ENCODE measurements at places on chromosomes 3 and 15.

GRCh38 chr3:47578691-47579632 lies at the start of gene CSPG5:
CSPG5 (minus strand) TSS chr3:47578865; CDS start chr3:47578693, 172 bp downstream.
- DNase-seq = no peak

GRCh38 chr3:171566803-171567422 lies 106.7 kb upstream of the TNIK start:
- DNase-seq = no peak

GRCh38 chr3:150396491-150396890 lies 11.6 kb upstream of the TSC22D2 start:
- no peak for DNase-seq

DNA sequence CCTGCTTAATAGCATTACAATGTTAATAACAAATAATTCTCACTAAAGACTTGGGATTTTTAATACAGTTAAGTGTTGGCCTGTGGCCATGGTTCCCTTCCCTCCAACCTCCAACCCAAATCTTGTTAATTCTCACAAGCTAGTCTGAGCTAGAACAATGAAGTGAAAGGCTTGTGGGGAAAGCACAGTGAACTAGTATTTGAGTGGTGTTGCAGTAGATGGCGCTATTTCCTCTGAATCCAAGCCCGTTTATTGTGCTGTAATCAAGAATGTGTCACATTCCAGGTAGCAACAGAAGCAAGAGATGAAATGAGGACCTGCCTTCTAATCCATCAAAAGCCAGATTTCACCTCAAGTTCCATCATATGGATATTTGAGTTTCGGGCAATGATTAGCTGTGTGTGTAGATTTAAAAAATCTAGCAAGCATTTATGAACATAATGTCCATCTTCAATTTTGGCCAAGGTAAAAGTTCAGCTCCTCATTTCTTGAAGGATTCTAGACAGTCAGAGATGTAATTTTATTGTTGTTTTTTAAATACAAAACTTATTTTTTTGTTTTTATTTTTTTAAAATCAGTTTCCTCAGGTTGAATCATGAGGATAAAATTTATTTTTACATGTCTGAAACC lies 160.7 kb downstream of the SQOR start:
- DNase-seq = no peak

DNA sequence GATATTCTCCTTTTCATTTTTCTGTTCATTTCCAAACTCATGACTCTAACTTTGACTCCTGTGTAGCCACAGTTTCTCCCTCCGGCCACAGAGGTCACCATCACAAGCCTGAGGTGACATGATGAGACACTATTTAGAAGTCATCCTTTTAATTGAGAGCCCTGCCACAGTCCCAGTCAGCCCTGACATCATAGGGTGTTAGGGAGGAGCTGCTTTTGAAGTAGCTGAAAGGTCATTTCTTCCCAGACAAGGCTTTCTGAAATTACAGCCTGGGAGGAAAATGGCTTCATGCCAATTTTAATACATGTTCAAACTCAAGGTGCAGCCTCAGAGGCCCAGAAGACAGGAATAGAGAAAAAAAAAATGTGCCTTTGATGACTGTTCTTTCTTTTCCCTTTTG lies 532.8 kb upstream of the TGFBR2 start:
- no peak for DNase-seq

DNA sequence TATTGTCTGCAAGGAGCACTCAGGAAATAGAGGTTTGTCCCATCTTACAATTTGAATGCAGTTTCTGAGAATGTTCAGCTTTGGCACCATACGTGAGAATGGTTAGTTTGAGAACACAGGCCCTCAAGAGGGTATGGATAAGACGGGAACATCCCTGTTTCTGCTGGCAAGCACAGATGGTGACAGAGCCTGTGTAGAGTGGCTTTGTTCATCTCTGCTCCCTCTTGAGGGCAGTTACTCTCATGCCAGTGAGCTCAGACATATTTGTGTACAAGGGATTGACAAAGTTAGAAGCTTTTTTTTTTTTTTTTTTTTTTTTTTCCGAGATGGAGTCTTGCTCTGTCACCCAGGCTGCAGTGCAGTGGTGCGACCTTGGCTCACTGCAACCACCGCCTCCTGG lies 71.5 kb upstream of the FILIP1L start:
- DNase-seq = no peak

DNA sequence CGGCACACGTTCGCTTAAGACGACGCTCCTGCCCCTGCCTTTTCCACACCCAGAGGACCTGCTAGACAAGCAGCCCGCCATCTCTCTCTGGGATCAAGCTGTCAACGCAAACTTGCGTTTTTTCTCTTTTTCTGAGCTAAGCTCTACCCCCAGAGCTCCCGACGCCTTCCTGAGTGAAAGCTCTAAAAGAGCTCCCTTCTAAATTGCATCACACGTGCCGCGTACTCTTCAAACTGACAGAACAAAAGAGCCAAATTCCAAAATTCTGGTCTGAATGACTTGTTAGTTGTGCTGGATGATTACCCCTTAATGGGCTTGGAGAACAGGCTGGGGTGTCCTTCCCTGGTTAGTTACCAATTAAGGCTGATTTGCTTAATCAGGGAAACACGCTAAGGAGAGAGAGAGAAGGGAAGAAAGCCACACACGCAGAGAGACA lies 81.2 kb downstream of the MDFIC2 start:
- no peak for DNase-seq

GRCh38 chr3:11582191-11582968 lies 61.3 kb downstream of the VGLL4 start:
- DNase-seq = no peak

DNA sequence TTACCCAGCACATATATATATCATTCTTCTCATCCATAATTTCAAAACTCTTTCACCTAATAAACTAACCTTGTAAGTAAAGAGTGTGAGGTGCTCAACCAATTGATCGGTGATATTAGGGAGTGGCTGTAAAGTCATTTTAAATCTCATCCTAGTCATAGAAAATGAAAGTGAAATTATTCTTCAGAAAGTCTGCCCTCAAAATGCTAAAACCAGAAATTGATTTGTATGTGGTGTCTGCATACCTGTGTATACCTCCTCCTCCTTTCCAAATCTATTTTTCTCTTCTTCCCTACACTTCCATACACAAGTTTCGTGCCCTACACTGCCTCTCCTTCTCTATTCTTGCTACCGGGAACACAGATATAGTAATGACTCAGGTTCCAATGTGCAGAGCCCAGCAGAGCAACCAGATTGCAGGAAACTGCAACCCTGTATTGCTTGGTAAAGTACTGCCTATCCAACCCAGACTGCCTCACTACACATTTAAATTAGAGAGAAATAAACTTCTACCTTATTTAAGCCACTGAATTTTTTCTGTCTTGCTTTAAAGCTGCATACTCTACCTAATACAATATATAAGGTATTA lies 7.4 kb upstream of the TBC1D5 start:
- DNase-seq = no peak

- DNase-seq = no peak
These were observed 2.2 kb downstream of the CHRNB4 start for GRCh38 chr15:78638658-78639314.

DNA sequence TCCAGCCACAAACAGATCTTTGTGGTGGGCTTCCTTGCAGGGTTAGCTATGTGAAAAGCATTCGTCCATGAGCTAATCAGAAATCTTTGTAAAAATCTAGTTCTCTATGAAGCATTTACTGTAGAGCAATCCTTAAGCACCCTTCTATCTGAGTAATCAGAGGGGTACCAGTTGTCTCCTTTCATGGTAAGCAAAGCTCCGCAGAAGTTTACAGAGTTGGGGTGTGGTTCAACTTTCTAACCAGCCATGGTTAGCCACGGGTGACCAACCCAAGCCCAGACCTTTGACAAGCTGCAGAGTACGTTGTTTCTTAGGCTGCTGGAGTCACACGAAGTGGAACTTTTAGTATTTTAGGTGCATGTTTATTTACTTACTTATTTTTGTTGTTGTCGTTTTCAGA lies 77.4 kb downstream of the FLNB start:
- no peak for DNase-seq

GRCh38 chr3:191521055-191521454 lies 60.1 kb downstream of the PYDC2 start:
- no peak for DNase-seq

- no peak for DNase-seq
These were observed 108.5 kb downstream of the GLDN start for GRCh38 chr15:51450001-51450400.

Measured in stimulated activated CD8-positive, alpha-beta memory T cell treated with anti-CD3 and anti-CD28 coated beads, Interleukin-7, amount 100 ng/mL, for 1 hour (primary cell).